Suppressor macrophage treated with lipopolysaccharide for 4 hours (primary cell): ENCODE measurements at places on chromosomes 16 and 17.

DNA sequence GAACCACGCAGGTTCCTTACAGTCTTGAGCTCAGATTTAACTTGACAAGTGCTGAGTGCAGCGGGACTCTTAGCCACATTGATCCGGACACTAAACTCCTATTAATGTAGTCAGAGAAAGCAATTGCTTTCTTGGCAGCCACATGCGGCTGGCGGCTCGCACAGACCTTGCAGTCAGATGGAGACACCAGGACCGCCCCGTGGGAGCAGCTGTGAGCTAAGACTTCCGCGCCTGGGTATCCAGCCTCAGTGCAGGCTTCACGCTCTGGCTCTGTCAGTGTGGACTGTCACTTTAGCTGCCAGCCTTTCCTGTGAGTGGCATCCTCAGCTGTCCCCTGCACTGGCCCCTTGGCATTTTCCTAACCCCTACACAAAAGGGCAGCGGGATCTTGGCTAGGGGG lies 80.9 kb upstream of the NLRP1 start:
- DNase-seq = no peak

DNA sequence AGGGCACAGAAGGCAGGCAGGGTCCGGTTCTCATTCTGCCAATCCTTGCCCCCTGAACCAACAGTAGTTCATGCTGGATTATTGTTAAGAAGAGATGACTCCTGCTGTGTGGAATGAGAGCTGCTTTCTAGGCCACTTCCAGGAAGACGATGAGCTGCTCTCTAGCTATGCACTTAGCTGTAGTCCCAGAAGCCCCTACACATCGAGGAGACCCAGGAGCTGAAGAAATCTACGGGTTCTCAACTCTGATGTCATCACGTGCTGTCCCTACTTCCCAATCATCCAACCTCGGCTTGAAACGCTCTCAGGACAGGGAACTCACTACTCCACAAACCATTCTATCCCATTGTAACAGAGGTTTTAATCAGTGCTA lies 29.0 kb upstream of the EMP2 start:
- DNase-seq = no peak

- DNase-seq = no peak
These were observed 77.7 kb upstream of the GNG13 start for GRCh38 chr16:878072-878784.

DNA sequence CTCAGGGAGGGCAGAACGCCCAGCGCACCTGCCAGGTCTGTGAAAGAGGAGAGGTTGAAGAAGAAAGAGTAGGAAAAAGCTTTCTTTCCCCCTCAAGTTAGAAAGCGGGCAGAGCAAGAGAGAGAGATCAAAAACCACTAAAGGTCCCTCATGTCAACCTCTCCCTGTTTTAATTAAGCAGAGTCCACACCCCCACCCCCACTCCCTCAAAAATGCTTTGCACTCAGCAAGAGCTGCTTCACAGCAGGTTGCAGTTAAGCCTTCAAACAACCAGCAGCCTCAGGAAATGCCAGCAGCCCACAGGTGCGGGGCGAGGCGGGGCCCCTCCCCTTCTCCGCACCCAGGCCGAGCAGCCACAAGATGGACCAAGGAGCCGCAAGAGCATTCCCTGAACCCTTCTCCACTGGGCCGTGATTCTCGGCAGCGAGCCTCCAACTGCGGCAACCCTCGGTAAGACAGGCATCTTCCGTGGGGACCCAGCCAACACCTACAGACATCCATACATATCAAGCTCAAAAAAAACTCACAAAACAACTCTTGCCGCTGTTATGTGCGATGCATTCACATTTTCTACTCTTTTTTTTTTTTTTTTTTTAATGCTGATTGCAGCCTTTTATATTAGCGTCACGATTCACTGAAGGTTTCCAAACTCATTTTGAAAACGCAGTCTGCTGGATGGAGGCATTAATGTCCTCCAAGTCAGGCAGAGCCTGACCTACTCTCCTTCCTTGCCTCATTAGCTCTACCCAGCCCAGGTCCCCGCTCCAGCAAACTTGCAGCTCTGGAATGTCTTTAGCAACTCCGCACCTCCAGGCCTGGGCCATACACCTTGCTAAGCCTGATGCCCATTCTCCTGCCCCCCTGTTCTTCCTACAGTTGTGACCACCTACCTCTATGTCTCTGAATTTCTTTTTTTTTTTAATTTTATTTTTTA lies 66.1 kb downstream of the AXIN2 start:
- DNase-seq = no peak

- DNase-seq = no peak
These were observed 40.6 kb downstream of the MPRIP start for GRCh38 chr17:17082878-17083277.

DNA sequence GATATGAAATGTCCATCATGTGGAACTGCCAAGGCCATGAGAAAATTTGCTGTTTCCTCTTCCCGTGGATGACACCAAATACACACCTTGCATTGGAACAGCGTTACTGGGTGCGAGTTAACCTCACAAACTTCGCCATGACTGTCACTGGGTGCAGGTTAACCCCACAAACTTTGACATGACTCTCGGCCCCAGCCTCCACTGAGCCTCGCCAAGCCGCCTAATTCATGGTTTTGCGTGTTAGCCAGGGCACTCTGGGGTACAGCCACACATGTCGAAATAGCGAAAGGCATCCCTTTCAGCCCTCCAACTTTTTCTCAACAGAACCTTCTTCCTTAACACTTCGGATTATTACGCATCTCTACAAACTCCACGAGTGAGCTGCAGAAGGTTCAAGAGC lies 10.6 kb upstream of the KCTD5 start:
- DNase-seq = no peak

DNA sequence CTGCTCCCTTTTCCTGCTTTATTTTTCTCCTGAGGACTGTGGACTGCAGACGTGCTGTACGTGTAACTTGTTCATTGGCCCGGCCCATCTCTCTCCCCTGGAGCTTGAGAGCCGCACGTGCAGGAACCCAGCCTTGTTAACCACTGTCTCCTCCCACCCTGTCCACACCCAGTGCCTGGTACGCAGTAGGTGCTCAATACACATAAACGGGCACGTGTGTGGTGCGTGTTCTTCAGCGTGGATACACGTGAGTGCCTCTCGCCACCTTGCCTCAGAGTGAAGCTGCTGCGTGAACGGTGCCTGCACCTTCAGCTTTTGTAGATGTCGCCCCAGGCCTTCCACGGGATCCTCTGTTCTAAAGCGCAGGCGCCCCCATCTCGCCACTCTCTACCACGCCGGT lies 96.3 kb upstream of the CHMP6 start:
- DNase-seq = no peak

DNA sequence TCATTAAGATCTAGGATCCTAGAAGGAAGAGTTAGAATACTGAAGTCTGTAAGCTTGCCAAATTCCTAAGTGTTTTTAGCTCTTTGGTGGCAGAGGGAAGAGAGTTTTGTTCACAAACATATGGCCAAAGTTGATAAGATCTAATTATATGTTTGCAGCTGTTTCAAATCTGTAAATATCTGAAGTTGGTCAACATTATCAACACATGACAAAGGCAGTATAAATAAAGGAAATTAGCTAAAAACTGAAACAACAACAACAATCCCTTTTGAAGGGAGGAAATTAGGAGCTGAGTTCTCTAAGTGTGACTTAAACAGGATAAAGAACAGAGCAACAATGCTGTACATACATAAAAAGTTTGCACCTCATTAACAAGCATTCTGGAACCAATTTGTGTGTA lies 208.7 kb downstream of the KCNJ2 start:
- DNase-seq = no peak

GRCh38 chr16:5354645-5355044 lies 257.1 kb upstream of the EEF2KMT start:
- DNase-seq = no peak

GRCh38 chr16:24686678-24687077 lies 42.8 kb upstream of the TNRC6A start:
- DNase-seq = no peak

- DNase-seq = no peak
These were observed 302.9 kb upstream of the AXIN2 start for GRCh38 chr17:65864394-65864793.

DNA sequence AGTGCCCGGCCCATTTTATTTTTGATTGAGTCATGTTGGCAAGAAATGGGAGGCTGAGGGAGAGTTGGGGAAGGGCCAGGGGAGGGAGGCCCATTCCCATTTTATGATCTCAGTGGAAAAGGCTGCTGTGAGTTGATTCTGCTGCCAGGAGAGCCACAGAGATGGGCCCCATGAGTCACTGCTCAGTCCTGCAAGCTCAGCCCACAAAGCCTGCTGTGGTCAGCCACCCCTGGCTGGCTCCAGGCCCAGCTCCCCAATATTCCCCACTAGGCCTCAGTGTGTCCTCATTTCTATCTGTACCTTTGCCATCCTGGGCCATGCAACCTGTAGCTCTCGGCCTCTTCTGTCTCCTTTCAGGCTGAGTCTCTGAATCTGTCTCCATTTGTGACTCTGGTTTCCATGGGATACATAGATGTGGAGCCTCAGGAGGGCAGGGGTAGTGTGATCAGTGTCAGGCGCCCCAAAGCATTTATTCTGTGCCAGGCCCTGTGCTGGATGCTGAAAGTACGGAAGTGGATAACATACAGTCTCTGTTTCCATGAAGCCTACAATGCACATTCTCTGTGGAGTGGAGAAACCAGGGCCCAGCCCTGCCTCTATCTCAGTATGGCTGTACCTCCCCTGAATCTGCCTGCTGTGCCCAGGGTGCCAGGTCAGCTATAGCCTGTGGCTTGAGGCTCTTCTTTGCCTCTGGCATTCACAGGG lies 1.9 kb upstream of the PLEKHG4 start:
- DNase-seq = peak; percentile 59

GRCh38 chr17:43615330-43616028 lies 46.2 kb downstream of the MEOX1 start:
- peak; percentile 23 for DNase-seq

DNA sequence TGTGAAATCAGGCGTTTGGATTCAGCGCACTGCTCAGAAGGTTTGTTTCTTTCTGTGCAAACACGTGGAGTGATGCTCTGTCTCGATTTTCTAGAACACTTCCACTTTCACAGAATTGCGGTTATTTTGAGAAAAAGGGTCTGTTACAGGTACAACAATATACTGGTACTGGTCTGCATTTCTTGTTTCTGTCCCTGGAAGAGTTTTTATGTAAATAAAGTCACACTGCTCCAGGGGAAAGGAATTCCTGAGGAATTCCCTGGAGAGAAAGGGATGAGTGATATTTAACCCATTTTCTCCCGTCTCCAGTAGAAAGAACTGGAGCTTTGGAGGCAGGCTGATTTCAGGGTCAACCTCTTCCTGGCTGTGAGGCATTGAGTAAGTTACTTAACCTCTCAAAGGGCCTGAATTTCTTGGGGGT lies 16.2 kb upstream of the RMI2 start:
- DNase-seq = peak; percentile 35
